ENCODE measurements at places on chromosomes 1 and 21. TPM values are rescaled to one million over a fixed set of nuclear protein-coding genes. Genes with fewer than 3 reads are reported as not detected.

The IL19 gene
- total RNA-seq, result not detected

GRCh38 chr1:176178316-176178715, 28.8 kb downstream of the COP1 start:
- DNase-seq, result no peak

- DNase-seq, result no peak
These were observed 44.8 kb downstream of the GIPC2 start for GRCh38 chr1:78090472-78091133.

DNA sequence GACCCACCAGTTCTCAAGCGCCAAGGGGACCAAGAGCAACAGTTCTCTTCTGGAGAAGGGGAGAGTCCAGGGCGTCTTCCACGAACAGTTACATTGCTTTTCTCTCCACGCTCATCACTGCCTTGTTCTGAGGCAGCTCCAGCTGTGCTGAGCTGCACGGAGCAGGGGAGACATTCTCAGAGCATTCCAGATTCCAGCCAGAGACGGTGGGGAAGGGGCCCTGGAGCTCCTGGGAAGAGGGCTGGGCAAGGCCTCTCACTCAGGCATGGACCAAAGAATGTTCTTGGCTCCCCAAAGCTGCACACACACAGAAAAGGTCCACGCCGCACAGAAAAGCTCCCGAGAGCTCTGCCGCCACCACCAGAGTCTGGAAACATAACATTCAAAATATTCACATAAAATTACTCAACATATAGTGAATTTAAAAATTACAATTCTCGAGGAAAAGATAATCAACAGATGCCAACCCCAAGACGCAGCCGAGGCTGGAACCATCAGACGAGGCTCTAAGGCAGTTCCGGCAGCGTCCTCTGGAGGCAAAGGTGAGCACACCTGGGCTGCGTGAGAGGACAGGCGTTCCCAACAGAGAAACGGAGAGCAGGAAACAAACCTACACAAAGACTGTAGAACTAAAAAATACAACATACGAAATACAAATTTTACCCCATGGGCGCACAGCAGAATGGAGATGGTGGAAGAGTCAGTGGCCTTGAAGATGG, 40.5 kb downstream of the UBE2G2 start:
- no peak for DNase-seq

DNA sequence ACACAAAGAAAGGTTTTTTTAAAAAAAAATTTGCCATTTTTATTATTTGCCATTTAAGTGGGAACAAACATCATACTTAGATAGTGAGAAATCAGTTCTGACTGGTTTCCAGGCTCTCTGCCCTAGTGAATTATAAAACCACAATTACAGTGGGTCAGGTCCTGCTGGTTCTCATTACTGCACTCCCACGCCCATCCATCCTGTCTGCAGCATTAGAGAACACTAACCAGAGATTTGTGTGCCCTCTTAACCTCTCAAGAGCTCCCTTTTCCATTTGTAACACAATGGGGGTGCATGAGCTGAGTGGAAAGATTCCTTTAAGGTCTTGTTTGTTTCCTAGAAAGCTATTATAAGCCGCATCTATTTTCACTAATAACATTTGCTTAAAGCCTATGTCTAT, 489.3 kb downstream of the AMY1C start:
- no peak for DNase-seq

DNA sequence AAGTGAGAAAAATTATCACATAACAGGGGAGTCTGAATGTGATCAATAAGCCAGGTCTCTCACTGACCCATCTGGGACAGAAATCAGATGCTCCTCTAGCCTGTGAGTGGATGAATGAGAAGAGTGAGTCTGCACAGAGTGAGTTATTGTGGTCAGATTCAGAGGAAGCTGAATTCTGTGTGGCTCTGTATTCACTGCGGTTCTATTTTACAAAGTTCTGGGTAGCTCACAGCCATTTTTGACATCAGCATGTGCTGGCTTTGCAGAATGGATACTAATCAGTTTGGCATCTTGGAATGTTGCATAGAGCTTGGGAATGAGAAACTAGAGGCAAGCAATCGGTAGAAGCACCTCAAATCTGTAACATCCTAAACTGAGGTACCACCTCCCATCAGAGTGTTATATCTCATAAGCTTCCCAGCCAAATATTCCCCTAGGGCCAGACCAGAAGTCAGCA, 3.8 kb downstream of the COLGALT2 start:
- DNase-seq, result no peak

DNA sequence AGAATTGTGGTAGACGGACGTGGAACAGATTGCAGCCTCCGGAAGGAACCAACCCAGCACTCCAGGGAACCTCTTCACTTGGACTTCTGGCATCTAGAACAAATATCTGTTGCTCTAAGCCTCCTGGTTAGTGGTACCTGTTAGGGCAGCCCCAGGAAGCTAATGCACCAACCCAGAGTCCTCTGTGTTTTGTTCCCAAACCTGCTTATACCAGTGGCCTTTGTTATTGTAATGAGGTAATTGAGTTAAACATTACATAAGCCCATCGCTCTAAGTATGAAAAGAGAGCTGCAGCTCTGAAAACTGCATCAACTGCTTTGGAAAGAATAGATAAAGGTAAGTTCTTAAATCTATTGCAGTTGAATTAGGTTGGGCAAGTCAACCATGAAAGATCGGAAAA, 516.7 kb downstream of the NPHP4 start:
- DNase-seq, result no peak

Measured in progenitor cell of endocrine pancreas (in vitro differentiated cells).